ENCODE measurements at places on chromosomes 3 and 15. TPM values are rescaled to one million over a fixed set of nuclear protein-coding genes. Genes with fewer than 3 reads are reported as not detected.

GRCh38 chr3:58840949-58841348 is 174.4 kb upstream of the FAM3D start:
- no peak for DNase-seq

DNA sequence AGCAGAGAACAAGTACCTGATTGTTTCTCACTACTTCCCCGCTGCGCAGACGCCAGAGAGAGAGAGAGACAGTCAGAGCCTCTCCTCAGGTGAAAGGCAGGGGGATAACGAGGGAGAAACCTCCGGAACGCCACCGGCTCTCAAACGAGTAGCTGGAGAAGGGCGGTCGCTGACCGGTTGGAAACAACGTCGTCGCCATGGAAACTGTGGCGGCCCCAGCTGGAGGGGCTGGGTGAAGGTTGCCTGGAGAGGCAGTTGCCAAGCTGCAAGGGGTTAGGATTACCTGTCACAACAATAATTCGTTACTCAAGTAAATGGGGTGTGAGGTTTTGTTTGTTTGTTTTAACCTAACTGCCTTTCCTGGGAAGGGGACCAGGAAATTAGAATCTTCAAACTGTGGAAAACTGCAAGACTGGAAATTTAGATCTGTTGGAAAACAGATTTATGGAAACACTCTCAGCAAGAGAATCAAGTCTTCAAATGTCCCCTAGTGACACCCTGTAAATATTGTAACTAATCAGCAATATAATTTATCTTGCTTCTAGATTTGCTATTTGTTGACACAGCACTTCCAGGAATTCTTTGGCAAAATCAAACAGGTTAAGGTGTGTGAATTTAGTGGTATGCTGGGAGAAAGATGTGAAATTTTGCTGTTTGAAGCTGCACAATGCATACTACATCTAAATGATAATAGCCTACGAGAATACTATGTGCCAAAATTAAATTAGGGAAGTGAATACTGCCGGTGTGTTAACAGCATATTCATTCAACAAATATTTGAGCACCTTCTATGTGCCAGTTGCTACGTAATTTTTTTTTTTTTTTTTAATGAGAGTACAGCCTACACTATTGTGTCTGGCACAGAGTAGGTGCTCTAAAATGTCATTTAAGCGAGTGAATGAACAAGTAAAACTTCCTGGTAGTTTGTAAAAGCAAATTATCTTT is at the start of gene DNAH12:
Gene DNAH12 (minus strand): TSS at position 164 of the 945 bp plus-strand sequence. CDS start 1,474 bp downstream, outside the sequence.
- DNase-seq: no peak

DNA sequence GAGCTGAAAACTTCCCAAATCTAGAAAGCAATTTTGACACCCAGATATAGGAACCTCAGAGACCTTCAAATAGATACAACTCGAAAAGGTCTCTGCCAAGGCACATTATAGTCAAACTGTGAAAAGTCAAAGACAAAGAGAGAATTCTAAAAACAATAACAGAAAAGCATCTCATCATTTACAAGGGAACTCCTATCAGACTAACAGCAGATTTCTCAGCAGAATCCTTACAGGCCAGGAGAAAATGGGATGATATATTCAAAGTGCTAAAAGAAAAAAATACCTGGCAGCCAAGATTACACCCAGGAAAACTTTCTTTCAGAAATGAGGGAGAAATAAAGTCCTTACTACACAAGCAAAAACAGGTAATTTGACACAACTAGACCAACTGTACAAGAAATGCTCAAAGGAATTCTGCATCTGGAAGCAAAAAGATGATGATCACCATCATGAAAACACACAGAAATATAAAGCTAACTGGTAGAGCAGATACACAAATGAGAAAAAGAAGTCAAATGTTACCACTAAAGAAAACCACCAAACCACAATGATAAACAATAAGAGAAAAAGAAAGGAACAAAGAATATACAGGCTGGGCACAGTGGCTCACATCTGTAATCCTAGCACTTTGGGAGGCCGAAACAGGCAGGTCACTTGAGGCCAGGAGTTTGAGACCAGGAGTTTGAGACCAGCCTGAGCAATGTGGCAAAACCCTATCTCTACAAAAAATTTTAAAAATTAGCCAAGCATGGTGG is 50.4 kb downstream of the ADAM10 start:
- no peak for DNase-seq

CCR1 gene
- total RNA-seq: not detected

GP5 gene
- 0.29 TPM for total RNA-seq

TICRR gene
- 1.4 TPM for total RNA-seq

Measured in glomerular endothelial cell (primary cell).